ENCODE measurements at places on chromosomes 5 and 9. TPM values are rescaled to one million over a fixed set of nuclear protein-coding genes. Genes with fewer than 3 reads are reported as not detected.

The PIP5KL1 gene
- polyA plus RNA-seq, result 0.74 TPM

The SLC1A3 gene
- polyA plus RNA-seq, result 22.9 TPM

The BTNL8 gene
- 0.14 TPM for polyA plus RNA-seq

The C1QTNF2 gene
- polyA plus RNA-seq, result 0.14 TPM

The JAKMIP2 gene
- polyA plus RNA-seq, result 0.23 TPM

The LYRM7 gene
- polyA plus RNA-seq, result 6.6 TPM

The ALDOB gene
- polyA plus RNA-seq, result 1.6 TPM

The FUT7 gene
- 1.5 TPM for polyA plus RNA-seq

The ADCY2 gene
- 1.5 TPM for polyA plus RNA-seq

The SLC4A9 gene
- not detected for polyA plus RNA-seq

The IL17B gene
- polyA plus RNA-seq, result 0.17 TPM

The NUTM2G gene
- polyA plus RNA-seq, result not detected

All from adipose tissue (tissue), 3 donors.